Activated naive CD4-positive, alpha-beta T cell treated with anti-CD3 and anti-CD28 coated beads, Interleukin-2, amount 50 U/mL, for 16 hours (primary cell): ENCODE measurements at places on chromosomes 7 and 10.

- DNase-seq, result no peak
These were observed 354.5 kb downstream of the TFEC start for GRCh38 chr7:115676080-115676479.

DNA sequence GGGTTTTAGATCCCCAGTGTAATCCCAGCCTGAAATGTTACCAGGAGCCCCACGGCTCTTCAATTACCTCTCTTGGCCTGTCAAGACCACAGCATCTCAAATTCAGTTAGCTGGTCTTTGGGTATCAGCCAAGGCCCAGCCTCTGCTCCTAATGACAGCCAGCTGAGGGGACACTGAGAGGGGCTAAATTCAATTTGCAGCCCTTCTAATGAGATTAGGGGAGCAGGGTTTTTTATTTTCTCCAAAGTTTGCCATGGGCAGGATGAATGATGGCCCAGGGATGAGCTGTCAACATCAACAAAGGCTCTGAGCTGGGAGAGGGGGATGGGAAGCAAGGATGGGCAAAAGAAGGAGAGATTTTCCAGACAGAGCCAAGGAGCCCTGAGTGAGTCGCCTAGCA is 116.8 kb upstream of the TBX20 start:
- DNase-seq, result no peak

- no peak for DNase-seq
These were observed 54.6 kb upstream of the MKI67 start for GRCh38 chr10:128180843-128181242.

DNA sequence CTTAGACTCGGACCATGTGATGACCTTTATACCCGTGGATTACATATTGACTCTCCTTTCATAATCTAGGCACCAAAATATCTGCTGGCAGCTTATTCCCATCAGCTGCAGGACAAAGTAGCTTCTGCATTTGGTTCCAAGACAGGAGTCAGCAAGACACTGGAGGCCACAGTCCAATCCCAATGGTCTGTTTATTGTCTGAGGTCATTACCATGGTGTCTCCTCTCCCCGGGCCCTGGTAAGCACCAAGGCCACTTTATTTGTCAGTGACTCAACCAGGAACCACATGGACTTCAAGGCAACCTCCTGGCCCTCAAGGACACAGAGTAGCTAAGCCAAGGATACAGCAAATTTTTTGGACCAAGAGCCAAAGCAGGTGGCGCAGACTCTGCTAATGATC is 36.1 kb downstream of the KCNMA1 start:
- no peak for DNase-seq

GRCh38 chr10:124984376-124984775 is 42.5 kb downstream of the ZRANB1 start:
- no peak for DNase-seq

- DNase-seq, result no peak
These were observed 87.2 kb upstream of the LANCL2 start for GRCh38 chr7:55277916-55278315.

DNA sequence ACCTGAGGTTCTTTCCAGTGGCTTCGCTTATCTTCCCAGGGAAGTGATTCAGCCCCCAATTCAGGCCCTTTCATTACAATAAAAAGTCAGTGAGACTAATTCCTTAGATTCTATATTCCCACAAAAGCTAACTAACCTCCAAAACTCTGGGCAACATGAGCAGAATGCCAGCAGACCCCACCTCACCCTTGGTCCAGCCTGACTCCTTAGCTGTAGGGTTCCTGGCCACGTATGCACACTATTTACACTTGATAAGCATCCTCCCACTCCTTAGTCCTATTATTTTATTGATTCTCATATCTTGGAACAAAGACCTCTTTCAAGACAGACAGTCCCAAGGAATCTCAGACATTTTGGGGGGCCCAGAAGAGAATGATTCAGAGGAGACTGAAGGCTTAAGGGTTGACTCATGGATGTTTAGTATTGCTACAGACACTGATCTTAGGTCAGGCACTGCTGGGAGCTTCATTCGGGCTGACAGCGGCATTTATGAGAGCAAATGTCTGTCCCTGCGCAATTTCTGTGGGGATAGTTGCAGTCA is 162.6 kb upstream of the GDF10 start:
- DNase-seq, result no peak

DNA sequence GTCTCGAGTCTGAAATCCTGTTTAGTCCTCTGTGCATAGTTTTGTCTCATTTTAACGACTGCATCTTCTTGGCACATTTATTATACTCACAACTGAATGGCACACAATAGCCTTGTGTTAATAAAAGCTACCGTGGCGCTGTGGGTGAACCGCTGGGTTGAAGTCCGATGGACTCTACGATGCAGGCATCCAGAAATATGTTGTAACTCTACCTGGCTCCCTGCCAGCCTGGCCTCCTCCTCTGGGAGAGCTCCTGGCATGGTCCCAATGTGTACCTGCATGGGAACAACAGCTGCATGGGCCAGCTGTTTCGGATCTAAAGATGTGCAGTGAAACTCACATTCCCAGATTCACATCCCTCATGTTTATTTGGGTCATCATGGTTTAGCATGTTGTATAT is 3.7 kb upstream of the DPYSL4 start:
- DNase-seq, result no peak

GRCh38 chr7:79272066-79272669 is 181.3 kb downstream of the MAGI2 start:
- no peak for DNase-seq

- DNase-seq, result no peak
These were observed 19.8 kb downstream of the ZNF775 start for GRCh38 chr7:150398965-150399320.

- DNase-seq, result no peak
These were observed 40.6 kb downstream of the TMEM60 start for GRCh38 chr7:77757589-77757988.

DNA sequence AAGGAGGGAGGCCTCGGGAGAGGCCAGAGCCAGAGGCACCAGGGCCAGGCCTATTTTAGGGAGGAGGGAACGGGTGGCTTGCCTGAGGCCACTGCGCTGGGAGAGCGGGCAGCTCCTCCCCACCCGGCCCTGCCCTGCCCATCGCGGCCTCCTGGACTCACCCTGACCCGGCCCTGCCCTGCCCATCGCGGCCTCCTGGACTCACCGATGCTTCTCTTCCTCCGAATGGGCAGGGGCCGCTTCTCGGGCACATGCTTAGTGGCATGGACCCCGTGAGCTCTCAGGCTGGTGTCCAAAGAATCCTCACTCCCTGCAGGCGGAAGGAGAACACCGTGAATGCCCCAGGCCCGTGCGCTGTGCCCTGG is 7.5 kb downstream of the PDGFA start:
- DNase-seq, result no peak

DNA sequence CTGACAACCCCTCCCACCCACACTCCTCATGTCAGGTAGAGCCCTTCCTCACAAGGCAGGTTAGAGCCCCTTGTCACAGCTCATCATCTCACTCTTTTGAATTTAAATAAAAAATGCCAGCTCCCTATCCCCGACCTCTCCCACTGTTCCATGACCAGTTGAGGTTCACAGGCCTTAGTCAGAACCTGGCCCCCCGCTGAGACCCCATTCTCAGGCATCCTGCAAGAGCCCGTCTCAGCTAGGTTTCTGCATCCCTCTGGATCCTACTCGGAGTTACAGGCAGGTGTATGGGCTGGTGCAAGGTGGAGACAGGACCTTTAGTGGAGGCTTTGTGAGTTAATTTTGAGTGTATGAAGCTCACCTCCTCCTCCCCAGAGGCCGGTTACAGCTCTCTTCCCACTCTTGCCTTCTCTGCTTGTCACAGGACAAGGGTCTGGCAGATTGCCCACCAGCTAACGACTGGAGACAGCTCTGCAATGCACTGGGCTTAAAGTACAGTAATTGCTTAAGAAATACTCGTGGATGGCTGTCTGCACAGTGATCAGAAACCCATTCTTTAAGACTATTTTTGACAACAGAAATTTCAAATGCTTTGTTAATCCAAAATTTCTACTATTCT is 394.9 kb upstream of the DPP6 start:
- DNase-seq, result no peak

- DNase-seq, result no peak
These were observed 2.6 kb upstream of the PCBD1 start for GRCh38 chr10:70890917-70891431.

DNA sequence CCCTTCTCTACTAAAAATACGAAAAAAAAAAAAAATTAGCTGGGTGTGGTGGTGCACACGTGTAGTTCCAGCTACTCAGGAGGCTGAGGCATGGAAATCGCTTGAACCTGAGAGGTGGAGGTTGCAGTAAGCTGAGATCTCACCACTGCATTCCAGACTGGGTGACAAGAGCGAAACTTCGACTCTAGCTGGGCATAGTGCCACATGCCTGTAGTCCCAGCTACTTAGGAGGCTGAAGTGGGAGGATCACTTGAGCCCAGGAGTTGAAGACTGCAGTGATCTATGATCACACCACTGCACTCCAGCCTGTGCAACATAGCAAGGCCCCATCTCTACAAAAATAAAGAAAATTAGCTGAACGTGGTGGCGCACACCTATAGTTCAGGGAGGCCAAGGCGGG is 1.2 kb upstream of the SPACDR start:
- no peak for DNase-seq

GRCh38 chr10:69789164-69789576 is 12.5 kb upstream of the COL13A1 start:
- DNase-seq, result no peak

GRCh38 chr7:121901026-121901425 is 28.1 kb downstream of the PTPRZ1 start:
- DNase-seq, result no peak

DNA sequence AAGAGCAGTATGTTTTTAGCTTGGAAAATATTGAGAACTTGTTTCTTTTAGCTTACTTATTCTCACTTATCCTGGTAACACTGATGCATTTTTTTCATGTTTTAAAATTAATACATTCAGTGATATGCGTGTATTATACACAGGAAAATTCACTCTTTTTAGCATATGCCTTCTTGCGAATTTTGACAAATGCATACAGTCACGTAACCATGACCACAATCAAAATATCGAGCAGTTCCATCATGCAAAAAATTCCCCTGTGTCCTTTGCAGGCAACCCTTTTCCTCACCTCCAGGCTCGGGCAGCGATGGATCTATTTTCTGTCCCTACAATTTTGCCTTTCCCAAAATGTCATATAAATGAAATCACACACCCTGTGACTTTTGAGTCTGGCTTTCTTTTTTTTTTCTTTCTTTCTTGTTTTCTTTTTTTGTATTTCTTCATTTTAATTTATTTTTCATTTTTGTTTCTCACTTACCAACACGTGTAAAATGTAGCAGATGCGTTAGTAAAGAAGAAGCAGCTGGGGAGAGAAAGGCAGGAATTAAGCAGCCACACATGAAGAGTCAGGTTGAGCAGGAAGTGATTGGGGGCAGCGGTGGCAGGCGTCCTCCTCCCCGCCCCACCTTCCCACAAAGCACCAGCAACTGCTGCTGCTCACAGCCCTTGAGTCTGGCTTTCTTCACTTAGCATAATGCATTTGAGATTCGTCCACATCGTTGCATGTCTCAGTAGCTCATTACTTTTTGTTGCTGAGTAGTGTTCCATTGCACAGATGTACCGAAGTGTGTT is 29.9 kb downstream of the ADRB1 start:
- no peak for DNase-seq

- no peak for DNase-seq
These were observed 71.3 kb downstream of the AP3M1 start for GRCh38 chr10:74079028-74079935.

DNA sequence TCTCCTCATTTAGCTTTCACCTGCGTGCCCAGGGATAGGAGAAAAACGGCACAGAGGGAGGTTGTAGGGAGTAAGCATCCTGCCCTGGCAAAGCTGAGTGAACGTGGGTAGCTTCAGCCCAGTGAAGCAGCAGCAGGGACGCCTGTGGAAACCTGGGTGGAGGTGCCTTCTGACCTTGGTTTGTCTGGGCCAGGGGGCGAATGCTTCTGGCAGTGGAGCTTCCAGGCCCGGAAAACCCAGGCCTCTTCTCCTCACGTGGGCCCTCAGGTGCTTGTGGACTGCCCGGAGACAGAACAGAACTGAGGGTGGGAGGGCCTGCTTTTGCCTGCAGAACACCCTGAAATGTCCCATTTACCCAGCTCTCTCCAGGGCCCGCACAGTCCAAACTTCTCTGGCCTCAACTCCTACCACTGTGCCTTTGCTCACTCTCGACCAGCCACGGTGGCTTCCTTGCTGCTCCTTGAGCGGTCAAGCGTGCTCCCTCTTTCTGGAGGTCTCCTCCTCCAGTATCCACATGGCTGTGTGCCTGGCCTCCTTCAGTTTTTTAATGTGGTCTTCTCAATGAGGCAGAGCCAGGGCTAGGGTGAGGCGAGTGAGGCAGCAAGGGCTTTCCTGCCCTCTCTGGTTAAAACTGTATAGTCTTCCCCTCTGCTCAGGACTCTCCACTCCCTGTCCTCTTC is 62.4 kb downstream of the TMEM209 start:
- no peak for DNase-seq
